Activated CD8-positive, alpha-beta memory T cell treated with anti-CD3 and anti-CD28 coated beads, Interleukin-2, amount 50 U/mL, for 4 hours (primary cell): ENCODE measurements at places on chromosomes 6 and 20.

- no peak for DNase-seq
These were observed 44.6 kb downstream of the NKX2-4 start for GRCh38 chr20:21352703-21353102.

DNA sequence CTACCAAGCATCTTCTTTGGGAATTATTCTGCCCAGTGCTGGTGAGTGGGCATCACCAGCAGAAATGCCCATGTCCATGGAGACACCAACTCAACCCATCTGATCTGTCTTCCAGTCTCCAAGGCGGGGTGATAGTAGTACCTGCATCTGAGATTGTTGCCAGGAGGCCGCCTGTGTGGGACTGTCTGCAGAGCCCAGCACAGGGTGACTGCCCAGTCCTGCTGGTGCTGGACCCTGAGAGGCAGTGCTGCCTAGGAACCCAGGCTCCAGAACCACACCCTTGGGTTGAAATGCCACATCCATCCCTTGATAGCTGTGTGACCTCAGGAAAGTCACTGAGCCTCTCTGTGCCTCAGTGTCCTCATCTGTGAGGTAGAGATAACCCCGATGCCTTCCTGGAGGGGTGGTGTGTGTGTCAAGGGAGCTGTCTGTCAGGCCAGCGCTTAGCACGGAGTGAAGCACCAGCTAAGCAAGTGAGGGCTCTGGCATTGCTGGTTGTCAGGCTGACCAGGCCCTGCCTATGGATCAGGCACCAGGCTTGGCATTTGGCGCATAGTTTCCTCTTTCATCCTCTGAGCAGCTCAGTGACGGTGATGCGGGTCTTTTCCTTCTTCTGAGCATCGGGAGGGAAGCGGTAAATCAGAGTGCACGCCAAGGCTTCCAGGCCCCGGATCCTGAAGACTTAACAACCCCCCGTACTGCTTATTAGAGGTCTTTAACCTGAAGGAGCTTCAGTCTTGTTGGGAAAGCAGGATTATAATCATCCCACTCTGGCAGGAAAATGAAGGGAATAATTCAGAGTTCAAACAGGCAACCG lies 268.2 kb downstream of the CDH4 start:
- no peak for DNase-seq

DNA sequence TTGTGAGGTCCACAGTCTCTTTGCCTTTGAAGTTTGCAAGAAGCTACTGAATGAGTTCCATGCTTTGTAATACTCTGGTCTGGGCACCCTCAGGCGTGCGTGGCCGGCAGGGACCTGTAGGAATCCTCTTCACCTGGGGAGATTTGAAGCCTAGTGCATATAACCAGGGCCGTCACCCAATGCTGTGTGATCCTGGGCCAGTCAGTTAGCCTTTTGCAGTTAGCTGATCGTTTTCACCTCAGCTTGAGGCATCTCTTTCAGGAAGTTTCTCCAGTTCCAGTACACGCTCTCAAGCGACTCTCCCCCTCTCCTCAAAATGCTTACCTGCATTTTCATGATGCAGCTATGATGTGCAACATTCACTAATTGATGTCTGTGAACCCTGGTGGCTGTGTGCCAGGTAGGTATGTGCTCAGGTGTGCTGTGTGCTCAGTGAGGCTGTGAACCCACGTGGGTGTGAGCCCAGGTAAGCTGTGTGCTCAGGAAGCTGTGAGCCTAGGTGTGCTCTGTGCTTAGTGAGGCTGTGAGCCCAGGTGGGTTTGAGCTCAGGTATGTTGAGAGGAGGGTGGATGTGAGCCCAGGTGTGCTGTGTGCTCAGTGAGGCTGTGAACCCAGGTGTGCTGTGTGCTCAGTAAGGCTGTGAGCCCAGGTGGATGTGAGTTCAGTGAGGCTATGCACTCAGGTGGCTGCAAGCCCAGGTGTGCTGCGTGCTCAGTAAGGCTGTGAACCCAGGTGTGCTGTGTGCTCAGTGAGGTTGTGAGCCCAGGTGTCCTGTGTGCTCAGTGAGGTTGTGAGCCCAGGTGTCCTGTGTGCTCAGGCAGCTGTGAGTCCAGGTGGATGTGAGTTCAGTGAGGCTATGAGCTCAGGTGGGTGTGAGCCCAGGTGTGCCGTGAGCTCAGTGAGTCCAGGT lies 120.4 kb downstream of the PHACTR3 start:
- no peak for DNase-seq

DNA sequence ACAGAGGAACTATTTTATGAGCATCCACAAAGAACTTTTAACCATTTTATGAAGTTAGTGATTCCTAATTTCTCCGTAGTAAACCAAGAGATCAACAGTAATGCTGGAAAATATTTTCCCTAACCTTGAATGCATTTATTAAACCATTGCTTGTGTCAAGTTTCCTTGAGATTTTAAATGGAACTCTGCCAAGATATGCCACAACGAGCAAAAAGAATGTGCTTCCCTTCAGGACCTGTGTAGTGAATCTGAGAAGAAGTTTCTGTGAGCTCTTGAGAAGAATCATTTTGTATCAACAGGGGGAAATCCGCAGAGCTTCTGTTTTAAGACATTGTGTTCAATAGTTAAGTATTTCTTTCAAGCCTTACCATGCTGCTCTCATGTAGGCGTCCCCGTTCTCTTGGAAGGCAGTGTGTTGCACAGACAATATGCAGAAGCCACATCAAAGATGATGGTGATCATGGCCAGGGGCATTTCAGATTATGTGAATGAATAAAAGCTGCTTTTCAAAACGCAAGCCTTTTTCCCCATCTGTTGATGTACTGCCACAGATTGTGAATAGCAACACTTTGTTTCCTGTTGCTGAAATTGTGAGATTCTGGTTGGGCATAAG lies 439.8 kb downstream of the BMP2 start:
- DNase-seq: no peak

DNA sequence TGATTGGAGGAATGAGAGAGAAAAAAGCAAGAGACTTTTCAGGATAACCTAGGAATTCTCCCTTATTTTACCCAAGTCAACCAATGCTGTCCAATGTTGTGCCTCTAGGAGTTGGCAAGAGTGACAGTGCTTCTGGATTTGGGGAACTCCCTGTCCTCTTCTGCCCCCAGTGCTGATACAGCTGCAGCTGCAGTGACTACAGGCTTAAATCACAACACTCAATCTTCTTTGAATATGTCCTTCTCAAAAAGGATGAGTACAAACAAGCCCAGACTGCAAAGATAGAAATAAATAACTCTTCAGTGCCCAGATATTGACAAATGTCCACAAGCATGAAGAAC lies 141.0 kb upstream of the COL21A1 start:
- no peak for DNase-seq

GRCh38 chr6:17039266-17039665 lies 62.6 kb upstream of the STMND1 start:
- DNase-seq: no peak

DNA sequence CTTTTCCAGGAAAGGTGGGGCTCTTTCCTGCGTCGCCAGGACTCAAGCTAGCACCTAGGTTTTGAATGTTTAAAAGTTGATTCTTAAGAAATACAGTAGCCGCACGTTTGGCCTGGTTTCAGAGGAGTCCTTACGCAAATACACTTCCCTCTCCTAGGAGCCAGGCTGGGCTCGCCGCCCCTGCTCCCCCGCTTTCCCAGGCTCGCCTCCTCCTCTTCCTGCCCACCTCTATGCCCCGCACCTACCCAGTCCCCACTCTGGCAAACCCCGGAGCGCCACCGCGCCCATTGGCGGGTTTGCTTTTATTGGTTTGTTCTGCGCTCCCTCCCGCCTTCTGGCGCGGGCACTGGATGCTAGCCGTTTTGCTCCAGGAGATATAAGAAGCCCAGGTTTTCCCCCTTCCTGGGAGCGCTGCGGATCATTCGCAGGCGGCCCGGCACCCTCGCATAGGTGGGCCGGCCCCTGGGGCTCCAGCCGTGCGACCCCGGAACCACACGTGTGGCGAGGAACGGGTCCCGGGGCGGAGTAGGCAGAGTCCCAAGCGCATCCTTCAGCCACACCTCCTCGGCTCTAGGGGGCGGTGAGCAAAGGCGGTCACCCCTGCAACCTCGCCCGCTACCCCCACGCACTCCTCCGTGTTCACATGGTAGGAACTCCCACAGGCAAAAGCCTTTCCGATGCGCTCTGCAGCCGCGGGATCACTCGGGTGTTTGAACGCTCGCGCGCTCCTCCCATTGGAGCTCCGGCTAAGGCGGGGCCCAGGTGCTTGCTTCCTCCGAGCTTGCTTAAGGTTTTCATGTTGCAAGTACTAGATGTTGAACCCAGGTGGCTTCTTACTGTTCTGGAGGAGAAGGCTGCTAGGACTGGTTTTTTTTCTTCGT lies 119.0 kb downstream of the RTN4IP1 start:
- DNase-seq: peak; percentile 72

DNA sequence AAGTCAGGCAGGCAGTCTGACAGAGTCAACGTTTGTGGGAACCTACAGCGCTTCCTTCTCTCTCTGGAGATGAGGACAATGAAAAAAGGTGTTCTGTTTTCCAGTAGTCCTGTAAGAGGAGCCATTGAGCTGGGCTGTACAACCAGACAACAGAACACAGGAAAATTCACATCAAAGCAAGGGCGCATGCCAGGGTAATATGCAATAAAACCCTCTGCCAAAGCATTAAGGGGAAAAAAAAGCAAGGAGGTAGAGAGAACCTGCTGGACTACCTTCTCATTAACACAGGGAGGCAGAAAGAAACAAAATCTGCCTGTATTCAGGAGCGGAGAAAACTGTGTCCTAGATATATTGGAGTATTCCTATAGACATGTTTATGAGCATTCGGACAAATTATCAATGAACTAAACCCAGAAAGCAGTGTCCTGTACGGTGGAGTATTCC lies 1.3 kb downstream of the RNF24 start:
- no peak for DNase-seq

- no peak for DNase-seq
These were observed 25.0 kb downstream of the TGM6 start for GRCh38 chr20:2405693-2406065.

DNA sequence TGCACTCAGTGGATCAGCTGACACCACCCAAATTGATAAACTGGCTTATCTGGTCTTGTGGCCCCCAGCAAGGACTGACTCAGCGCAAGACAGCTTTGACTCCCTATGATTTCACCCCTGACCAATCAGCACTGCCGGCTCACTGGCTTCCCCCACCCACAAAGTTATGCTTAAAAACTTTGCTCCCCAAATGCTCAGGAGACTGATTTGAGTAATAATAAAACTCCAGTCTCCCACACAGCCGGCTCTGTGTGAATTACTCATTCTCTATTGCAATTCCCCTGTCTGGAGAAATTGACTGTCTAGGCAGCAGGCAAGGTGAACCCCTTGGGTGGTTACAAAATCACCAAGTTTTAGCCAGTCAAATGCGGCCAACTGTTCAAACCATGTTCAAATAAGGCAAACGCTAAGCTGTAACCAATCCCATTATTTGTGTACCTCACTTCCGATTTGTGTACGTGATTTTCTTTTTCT lies 32.5 kb downstream of the SLC22A2 start:
- DNase-seq: no peak

GRCh38 chr6:18492972-18493371 lies 105.8 kb downstream of the RNF144B start:
- no peak for DNase-seq

DNA sequence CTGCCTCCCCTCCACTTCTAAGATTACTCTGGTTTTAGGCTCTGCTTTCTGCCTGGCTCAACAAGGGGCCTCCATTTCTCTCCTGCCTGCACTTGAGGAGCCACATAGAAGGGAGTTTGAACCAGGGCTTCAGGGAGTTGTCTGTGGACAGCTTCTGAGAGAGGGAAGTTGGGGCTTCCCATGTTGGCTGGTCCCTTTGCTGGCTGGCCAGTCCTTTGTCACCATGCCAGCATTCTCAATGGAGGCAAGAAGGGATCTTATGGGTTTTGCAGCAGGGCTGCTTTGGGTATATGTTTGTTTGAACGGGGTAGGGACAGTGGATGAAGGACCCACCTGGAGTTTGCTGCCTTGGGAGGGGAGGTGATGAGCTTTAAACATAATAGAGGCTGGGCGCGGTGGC lies 124.9 kb downstream of the CARMIL1 start:
- no peak for DNase-seq

- no peak for DNase-seq
These were observed 6.9 kb upstream of the VEGFA start for GRCh38 chr6:43762966-43763695.

DNA sequence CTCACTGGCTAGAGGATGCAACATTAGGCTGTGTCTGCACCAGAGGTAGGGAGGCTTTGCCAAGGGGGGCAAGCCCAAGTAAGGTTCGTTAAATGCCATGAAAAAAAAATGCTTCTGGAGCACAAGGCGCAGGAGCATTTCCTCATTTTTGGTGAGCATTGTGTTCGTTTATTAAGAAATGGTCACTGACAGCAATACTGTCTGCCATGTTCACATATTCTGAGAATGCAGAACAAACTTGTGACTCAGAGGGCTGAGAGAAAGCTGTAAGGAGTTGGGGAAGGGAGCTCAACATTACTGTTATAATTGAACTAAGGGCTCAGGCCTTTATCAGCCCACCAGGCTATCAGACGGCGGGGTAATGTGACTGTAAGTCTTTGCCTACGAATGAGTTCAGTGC lies 465.4 kb upstream of the BTBD3 start:
- DNase-seq: no peak

- DNase-seq: no peak
These were observed 211.8 kb upstream of the CITED2 start for GRCh38 chr6:139586273-139586672.

DNA sequence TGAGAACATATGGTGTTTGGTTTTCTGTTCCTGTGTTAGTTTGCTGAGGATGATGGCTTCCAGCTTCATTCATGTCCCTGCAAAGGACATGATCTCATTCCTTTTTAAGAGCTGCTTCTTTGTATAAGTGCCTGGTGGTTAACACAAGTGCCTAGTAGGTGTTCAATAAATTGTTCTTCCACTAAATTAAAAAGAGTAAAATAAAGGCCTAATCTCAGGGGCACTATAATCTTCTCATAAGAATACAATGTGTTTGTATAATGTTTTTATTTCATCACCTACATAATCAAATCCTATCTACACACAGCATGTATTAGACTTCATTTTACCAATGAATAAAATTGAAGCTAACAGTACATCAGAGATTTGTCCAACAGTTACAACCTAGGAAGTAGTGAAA lies 252.7 kb downstream of the KHDC1L start:
- DNase-seq: no peak

- DNase-seq: no peak
These were observed 243.8 kb upstream of the IRAK1BP1 start for GRCh38 chr6:78623554-78623953.

DNA sequence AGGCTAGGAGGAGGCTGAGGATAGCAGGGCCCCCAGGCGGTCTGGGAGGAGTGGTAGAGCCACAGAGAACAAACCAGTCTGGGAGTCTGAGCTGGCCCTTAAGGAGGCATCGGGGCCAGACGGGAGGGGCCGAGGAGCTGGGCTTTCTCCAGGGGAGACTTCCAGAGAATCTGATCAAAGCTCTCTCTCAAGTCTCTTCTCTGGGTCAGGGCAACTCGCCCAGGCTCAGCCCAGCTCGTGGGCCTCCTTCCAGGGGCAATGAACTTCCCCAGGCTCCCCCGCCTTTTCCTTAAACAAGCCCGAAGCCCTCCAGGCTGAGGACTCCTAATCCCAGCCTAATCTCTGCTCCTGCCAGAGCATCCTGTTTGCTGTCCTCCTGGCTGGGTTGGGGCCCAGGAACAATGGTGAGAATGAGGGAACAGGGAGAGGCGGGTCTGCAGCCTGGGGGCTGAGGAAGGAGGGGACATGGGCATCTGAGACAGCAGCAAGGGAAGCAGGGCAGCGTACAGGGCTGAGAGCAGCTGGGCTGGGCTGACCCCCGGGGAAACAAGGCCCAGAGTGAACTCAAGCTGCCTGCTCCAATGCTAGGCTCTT lies 173.6 kb downstream of the ANKRD60 start:
- no peak for DNase-seq
